Activated CD4-positive, CD25-positive, alpha-beta regulatory T cell treated with anti-CD3 and anti-CD28 coated beads, Interleukin-2, amount 50 U/mL, for 72 hours (primary cell): ENCODE measurements at places on chromosomes 3 and 15.

DNA sequence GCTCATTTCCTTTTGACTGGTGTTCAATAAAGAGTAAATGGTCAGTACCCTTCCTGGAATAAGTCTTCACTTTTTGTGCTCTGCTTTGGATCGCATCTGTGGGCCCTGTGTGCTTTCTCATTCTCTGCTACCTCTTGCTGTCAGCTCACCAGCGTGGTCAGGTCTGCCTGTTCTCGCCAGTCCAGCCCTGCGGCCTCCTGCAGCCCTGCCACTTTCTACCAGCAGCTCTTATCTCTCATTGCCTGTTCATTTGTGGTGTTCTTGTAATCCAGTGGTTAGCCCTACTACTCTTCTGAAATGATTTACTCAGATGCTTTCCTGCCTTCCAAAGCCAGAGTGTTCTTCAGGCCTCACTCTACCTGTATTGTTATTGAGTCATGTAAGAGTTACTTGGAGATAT lies 54.8 kb downstream of the CHCHD6 start:
- DNase-seq = no peak

DNA sequence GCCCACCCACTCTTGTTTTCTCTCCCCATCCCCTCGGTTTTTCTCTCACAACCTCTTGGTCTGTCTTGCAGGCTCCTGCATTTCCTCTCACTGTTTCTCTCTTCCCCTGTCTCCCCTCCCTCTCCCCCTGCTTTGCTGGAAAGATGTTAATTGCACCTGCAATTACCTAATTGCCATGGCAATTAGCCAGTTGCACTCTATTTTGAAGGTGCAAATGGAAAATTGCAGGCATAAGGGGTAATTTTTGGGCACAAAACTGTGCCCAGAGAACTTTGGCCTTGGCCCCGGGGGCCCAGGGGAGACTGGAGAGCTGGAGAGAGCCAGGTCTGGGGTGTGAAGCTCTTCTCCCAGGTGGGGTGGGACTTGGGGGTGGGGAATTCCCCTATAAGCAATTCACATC lies 164.5 kb upstream of the TLE3 start:
- DNase-seq = no peak

- no peak for DNase-seq
Measured at GRCh38 chr15:79738143-79738542, 158.7 kb downstream of the MTHFS start.

DNA sequence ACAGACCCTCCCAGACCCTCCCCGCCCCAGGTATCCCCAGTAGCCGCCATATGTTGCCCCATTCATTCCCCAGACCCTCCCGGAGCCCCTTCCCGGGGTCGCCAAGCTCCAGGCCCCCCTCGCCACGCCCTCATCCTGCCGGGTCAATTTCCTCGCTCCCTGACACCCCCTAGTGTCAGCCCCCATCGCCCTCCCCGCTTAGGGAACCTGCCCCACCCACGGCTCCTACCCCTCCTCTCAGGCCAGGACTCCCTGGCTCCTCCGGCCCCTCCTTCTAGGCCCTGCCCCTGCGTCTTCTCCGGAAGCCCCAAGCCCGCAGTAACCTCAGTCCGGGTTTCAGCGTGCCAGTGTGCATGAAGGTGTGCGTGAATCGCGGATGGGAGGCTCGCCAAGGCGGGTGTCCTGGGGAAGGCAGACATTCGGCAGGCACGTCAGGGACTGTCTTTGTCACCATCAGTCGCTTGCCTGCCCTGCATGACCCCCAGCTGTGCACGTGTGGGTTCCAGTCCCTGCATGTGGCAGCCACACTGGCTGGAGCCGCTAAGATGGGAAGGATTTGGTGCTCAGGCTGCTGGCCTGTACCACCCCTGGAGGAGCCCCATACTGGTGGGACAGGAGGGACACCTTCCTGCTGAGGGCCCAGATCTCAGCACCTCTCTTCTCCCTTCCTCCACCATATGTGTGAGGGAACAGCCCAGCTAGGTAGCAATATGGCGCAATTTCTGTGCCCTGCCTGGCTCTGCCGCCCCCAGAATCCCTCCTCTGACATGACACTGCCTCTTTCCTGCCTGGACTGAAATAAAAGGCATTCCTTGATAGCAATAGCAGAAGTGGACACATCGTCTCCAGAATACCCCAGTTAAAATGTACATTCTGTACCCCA lies 693 bp downstream of the DISP2 start:
- DNase-seq = peak; percentile 54

- no peak for DNase-seq
Measured at GRCh38 chr15:62933386-62933785, 109.2 kb upstream of the TPM1 start.

GRCh38 chr3:150462108-150462507 lies 54.0 kb downstream of the TSC22D2 start:
- no peak for DNase-seq

DNA sequence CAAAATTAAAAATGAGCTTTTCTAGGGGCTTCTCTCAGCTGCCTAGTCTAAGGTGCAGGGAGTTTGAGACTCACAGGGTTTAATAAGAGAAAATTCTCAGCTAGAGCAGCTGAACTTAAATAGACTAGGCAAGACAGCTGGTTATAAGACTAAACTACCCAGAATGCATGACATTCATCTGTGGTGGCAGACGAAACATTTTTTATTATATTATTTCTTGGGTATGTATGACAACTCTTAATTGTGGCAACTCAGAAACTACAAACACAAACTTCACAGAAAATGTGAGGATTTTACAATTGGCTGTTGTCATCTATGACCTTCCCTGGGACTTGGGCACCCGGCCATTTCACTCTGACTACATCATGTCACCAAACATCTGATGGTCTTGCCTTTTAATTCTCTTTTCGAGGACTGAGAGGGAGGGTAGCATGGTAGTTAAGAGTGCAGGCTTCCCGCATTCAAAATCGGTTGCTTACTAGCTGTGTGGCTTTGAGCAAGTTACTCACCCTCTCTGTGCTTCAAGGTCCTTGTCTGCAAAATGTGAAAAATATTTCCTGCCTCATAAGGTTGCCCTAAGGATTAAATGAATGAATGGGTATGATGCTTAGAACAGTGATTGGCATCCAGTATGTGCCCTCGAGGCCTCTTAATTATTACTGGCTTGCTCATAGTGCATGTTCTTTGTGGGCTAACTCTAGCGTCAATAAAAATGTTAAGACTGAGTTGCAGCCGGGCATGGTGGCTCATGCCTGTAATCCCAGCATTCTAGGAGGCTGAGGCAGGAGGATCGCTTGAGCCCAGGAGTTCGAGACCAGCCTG lies 984 bp downstream of the CCR5 start:
- DNase-seq = no peak

DNA sequence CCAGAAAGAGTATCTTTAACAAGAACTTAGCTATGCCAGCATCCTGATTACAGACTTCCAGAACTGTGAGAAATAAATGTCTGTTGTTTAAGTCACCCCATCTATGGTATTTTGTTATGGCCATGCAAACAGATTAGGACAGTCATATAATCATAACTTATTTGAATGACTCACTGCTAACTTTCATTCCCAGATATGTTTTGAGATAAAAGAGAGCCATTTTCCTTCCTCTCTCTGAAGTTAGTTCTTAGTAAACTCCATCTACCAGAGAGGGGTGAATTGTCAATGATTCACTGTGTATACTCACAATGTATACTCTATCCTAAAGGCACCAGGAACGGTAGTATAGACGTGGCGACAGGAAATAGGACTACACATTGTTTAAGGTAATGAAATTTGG lies 179.4 kb upstream of the DPH6 start:
- DNase-seq = no peak

DNA sequence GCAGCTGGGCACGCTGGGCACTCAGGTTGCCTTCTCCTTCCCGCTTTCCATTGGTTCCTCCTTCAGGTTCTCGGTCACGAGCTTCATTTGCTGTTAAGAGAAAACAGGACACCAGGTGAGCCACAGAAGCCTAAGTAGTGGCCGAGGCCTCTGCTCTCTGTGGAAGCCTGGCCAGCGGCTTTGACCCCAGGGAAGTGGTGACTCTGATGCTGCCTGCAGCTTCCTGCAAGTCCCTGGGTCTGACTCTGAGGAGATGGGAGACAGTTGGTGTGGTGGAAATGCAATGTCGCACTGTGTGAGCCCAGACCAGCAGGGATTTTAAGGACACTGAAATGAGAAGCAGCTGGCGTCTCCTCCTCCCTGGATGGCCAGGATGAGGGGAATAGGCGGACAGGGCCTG lies 80.5 kb downstream of the SNRK start:
- no peak for DNase-seq

DNA sequence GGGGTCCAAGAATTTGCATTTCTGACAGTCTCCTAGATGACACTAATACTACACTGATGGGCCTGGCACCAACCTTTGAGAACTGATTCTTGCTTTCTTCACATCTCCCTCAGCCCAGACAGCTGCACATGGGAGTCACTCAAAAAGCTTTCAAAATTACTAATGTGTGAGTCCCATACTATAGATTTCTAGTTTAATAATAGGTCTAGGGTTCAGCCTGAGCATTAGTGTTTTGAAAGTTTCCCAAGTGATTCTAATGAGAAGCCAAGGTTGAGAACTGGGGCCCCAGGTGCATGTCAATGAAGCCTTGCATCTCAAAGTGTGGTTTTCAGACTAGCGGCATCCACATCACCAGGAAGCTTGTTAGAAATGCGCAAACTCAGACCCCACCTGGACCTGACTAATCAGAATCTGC lies 159.9 kb upstream of the CMC1 start:
- no peak for DNase-seq

DNA sequence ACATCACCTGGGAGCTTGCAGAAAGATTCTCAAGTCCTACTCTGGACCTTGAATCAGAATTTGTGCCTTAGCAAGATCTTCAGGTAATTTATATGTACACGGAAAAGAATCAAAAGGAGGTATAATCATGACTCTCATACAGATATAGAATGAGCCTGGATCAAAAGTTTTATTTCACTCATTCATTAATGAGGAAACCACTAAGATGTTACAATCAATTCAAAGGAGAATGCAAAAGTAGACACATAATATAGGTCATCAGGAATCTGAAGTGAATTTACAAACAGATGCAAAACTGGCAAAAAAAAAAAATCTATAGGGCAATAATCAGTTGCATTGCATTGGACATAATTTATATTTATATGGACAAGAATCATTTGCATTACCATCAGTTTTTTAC lies 195.4 kb upstream of the TLE3 start:
- DNase-seq = no peak

- no peak for DNase-seq
Measured at GRCh38 chr15:34039790-34040113, 748 bp upstream of the AVEN start.

- no peak for DNase-seq
Measured at GRCh38 chr3:186361246-186361761, 730 bp downstream of the DGKG start.

- DNase-seq = no peak
Measured at GRCh38 chr3:83523470-83524073, 1435.2 kb upstream of the CADM2 start.

DNA sequence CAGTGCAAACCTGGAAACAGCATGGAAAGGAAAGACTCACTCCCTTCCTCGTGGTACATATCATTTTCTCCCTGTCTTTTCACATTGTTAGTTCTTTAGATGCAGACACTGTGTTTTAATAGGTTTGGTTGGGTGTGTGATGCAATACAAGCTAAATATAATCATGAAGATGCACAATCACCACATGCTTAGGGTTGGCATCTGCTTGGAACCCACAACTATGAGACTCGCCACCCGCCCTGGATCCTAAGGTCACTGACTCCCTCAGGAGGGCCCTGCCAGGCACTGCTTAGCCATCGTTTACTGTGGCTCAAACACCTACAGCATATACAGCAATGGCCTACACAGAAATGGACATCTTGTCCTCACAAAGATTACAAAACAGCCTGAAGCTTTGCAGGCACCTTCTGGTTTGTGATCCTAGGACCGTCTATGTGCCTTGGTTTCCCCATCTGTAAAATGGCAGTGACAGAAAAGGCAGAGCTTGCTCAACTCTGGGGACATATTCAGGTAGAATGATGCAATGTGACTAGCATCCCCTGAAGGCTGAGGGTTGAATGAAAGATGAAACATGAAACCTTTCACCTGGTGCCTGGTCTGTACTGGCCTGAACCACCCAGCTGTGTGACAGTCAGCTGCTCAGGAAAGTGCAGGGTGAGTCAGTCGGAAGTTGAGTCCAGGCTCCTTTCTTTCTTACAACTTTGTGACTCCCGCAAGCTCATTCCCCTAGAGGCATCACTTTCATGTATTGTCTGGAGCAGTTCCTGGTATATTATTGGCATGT lies 123.6 kb upstream of the PFN2 start:
- DNase-seq = no peak

- no peak for DNase-seq
Measured at GRCh38 chr3:54309601-54310000, 187.2 kb downstream of the CACNA2D3 start.

GRCh38 chr15:88322461-88322860 lies 65.9 kb upstream of the NTRK3 start:
- no peak for DNase-seq

DNA sequence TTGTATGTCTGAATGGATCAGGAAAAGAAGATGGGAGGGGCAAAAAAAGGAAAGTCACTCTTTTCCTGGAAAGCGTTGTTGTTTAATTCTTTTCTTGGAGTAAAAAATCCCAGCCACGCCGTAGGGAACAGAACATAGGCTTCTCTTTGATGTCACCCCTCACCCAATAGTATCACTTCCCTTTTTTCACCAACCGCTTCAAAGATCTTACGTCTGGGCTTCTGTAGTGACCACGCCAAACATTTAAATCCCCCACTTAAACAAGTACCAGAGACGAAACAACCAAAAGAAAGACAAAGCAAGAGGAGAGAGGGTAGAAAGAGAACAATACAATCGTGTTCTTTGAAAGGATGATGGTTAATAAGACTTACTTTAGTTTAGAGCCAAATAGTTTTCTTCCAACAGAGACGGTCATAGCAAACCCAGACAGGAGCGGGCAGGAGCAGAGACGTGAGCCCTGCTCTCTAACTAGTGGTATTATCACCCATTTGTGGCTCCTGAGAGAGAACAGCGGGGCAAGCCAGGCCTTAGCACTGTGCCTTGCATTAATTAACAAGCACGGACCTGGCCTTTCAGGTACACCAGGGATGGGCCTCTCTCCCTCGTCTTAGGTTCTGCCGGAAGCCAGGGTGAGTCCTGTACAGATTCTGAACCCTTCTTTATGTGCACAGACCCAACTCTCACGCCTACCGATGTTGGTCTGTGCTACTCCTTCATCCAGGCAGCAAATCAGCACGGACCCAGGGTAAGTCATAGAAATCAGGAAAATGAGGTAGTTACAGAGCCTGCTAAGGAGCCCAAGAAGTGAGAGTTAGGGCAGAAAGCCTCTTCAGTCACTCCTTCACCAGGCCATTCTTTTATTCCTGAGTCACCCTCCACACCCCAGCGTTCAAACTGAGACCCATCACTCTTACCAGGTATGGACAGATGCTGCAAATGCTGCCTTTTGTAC lies 28.2 kb upstream of the BCL6 start:
- no peak for DNase-seq

GRCh38 chr3:48656061-48656840 lies 6.4 kb downstream of the CELSR3 start:
- DNase-seq = peak; percentile 85
